Forelimb muscle (tissue), 1 donor: ENCODE measurements at places on chromosomes 6 and 20. TPM values are rescaled to one million over a fixed set of nuclear protein-coding genes. Genes with fewer than 3 reads are reported as not detected.

- no peak for DNase-seq
Observed at GRCh38 chr20:47319517-47320252, 36.8 kb downstream of the ZMYND8 start.

CD109 gene
- polyA plus RNA-seq, result 12.7 TPM

DNA sequence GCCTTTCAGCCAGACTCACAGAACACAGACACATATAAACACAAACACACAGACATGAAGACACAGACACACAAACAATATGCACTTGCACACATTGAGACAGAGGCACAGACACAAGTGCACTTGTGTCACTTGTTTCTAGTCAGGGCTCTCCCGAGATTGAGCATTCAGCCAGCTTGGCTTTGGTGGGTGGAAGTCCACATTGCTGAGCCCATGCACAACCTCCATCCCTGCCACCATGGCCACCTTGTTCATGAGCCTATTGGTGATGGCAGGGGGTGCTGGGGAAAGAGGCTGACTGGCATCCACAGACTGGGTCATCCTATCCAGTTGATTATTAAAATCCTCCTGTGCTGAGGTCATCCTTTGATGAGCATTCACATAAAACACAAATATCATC lies 11.5 kb upstream of the CST7 start:
- DNase-seq, result no peak

- DNase-seq, result no peak
Observed at GRCh38 chr20:3894796-3895195, 5.6 kb downstream of the PANK2 start.

GRCh38 chr6:5229356-5229755 lies 31.4 kb downstream of the LYRM4 start:
- DNase-seq, result no peak

DNA sequence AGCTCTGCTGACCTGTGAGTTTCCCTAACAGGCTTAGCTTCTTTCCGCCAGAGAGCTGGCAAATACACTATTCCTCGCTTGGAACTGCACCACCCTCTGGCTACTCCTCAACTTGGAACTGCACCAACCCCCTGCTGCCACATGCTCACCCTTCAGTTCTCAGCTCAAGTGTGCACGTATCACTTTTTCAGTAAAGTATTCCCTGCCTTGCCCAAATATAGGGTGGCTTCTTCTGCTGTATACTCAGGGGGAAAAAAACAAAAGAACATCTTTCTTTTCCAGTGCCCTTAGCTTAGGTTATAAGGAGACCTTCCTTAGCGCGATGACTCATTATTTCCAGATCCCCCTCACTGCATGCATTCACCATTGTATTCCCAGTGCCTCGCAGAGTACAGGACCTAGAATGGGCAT lies 21.2 kb downstream of the GNAS-AS1 start:
- no peak for DNase-seq

DNA sequence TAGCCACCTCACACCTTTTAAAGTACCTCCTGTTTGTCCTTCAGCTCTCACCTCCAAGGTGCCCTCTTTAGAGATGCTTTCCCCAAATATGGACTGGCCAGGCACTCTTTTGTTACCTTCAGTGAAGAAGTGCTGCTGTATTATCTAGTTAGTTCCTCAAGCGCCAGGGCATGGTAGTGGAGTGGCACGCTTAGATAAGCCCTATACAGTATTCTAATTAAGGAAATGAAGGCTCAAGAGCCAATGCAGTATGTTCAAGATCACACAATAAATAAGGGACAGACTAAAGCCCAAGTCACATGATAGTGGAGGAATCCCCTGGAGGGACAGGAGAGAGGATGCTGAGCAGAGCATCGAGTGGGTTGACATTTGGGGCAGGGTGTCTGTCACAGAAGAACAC lies 28.5 kb upstream of the GFOD1 start:
- DNase-seq, result no peak

TCP11 gene
- polyA plus RNA-seq, result 0.27 TPM

DNA sequence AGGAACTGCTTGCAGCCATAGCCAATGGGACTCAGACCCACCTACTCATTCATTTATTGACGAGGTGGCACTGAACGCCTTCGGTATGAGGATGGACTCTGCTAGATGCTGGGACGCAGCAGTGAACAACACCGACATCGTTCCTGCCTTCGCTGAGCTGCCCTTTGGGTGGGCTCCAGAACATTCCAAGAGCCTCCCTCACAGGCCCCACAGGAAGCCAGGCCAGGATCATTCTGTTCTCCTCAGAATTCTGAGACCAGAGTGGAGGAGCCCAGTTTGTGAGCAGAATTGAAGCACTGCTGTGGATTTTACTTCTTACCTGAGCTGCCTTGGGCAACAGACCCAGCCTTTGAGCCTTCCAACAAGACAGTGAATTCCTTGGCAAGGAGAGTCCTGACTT lies 82.1 kb downstream of the KCNB1 start:
- DNase-seq, result no peak

- DNase-seq, result no peak
Observed at GRCh38 chr20:4067600-4068261, 52.4 kb upstream of the RNF24 start.

CRISP2 gene
- polyA plus RNA-seq, result not detected

DNA sequence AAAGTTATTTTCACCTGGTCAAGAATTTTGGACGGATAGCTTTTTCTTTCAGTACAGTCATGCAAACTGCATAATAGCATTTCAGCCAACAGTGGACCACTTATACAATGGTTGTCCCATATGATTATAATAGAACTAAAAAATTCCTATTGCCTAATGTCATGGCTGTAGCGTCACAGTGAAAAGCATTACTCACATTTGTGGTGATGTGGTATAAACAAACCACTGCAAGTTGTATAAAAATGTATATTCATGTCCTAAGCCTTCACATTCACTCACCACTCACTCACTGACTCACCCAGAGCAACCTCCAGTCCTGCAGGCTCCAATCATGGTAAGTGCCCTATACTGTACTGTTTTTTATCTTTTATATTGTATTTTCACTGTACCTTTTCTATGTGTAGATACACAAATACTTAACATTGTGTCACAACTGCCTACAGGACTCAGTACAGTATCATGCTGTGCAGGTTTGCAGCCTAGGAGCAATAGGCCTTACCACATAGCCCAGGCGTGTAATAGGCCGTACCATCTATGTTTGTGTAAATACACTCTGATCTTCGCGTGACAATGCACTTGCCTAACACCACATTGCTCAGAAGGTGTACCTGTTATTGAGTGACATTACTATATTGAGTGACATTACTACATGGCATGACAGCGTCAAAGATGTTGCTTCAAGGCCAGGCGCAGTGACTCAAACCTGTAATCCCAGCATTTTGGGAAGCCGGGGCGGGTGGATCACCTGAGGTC lies 17.9 kb downstream of the ABHD12 start:
- no peak for DNase-seq

- no peak for DNase-seq
Observed at GRCh38 chr20:63295846-63296245, 2.9 kb downstream of the COL20A1 start.

DNA sequence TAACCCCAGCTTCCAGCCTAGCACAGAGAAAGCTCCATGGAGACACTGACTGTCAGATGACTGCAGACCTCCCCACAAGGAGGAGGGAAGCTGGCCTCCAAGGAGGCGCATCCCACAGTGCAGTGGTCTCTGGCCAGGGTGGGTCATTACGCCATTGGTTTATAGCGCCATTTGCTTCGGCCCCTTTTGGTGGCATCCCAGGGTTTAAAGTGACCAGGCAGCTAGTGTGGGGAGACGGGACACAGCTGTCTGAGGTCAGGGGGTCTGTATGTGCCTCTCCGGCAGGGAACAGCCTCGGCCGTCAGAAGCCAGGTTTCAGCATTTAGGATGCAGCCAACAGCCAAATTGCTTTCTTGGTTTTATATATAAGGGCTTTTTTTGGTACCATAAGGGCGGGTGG lies 15.8 kb upstream of the PMEPA1 start:
- DNase-seq, result no peak

- no peak for DNase-seq
Observed at GRCh38 chr6:93453956-93454355, 34.6 kb upstream of the EPHA7 start.

- no peak for DNase-seq
Observed at GRCh38 chr6:139425780-139426179, 51.3 kb upstream of the CITED2 start.

- DNase-seq, result no peak
Observed at GRCh38 chr20:32338665-32339064, 19.5 kb upstream of the ASXL1 start.

DNA sequence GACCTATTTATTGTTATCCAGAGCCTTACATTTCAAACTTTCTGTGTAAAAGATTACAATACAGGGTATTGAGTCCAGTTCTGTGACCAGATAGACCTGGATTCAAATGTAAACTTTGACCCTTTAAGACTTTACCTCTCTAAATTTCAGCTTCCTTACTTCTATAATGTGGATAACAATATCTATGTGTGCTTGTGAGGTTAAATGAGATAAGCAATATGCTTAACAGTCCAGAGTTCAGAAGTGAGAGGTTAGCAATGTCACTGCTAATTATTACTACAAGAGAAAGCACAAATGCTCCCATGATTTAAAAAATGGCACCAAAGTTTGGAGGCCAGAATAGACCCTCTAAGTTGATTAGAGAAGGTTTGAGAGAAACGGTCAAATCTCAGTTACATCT lies 27.5 kb downstream of the EPB41L2 start:
- no peak for DNase-seq

CSNK2A1 gene
- polyA plus RNA-seq, result 107 TPM

BHLHE23 gene
- polyA plus RNA-seq, result not detected

SLC17A1 gene
- polyA plus RNA-seq, result not detected

SLC35F1 gene
- 1.5 TPM for polyA plus RNA-seq

DNA sequence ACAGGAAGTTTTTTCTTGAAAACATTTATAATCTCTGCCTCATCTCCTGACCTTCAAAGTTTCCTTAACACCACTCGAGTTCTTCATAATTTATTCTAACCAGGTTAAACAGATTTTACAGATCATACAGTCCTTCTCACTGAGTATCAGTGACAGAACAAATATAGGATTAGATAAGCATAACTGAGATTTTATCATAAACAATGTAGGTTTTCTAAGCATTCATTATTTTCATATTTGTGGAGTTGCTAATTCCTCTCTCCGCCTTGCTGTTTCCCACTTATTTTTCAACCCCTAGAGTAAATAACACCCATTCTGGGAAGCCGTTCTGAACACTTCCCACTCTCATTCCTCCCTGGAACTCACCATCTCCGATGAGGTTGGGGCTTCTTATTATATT lies 229.9 kb downstream of the HACE1 start:
- no peak for DNase-seq

GRCh38 chr6:89467437-89467836 lies 34.5 kb downstream of the ANKRD6 start:
- no peak for DNase-seq

DNA sequence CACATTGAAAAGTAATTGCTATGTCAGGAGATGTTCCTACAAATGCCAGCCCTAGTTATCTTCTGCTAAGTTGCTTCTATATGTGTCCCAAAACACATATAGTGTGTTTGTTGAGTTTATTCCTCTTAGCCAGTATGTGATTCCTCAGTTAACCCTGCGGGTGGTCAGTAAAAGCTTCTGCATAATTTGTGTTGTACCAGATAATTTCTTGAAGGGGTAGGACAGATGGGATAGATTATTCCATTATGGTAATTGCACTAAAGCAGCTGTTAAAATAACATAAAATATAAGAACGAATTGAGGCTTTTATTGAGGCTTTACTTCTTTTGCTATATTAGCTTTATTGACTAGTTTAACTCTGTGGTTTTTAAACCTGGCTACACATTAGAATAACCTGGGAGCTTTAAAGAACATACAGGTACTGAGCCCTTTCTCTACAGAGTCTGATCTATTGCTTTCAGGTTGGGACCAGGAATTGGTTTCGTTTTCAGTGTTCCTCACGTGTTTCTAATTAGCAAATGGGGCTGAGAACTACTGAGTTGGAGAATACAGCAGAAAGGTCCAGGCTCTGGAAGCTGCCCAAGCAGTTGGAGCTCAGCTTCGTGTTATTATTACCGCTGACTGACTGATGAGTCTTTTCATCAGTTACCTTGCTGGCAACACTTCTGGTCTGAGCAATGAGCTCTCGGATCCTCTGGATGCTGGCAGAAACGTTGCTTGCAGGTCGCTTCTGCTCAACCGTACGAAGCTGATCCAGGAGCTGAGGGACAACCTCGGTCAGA lies 56.9 kb downstream of the FAM229B start:
- DNase-seq, result no peak

ULBP1 gene
- polyA plus RNA-seq, result 0.28 TPM

ADGRB3 gene
- 0.76 TPM for polyA plus RNA-seq

DNA sequence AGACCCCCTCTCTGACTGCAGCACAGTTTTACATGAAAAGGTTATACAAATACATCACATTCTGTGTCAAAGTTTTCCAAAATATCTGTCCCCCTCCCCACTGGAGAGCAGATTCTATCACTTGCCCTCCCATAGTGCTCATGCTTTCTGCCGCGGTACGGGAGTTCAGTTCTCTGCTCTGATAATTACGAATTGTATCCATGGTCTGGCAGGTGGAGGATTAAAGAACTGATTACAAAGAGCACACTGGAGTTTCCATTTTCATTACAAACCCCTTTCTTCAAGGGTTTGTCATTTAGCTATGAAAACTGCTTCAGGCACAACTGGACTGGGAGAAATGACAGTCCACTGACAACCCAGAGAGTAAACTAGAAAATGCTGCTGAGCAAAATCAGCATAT lies 166.0 kb downstream of the PDSS2 start:
- DNase-seq, result no peak

GRCh38 chr6:119327810-119328209 lies 21.8 kb downstream of the MAN1A1 start:
- DNase-seq, result no peak

SLC29A1 gene
- polyA plus RNA-seq, result 86.2 TPM

DNA sequence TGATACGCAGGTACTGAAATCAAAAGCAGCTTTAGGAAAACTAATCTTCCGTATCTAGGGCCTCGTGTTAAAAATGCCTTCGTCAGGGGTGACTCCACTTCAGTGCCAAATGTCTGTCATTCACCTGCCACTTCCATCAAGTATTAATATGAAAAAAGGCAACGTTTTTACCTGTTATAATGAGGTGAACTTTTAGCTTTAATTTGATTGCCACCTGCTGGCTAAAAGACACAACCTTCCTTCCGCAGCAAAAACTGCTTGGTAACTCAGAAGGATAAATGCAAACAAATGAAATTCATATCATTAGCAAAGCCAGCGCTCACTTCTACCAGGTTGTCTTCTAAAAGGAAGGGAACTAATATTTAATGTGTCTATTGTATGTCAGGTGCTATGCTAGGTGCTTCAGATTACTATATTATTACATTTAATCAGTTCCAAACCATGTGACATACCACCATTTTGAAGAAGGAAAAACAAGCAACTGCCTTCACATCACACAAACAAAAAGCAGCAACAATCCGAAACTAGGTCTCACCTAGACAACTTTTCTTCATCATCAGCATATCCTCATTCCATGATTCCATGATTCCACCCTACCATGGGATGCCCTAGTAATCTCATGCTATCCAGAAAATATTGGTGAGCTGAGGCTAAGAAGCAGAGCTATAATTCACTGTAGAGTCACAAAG lies 20.6 kb upstream of the ARHGAP18 start:
- no peak for DNase-seq

GRCh38 chr20:36796117-36796516 lies 22.6 kb upstream of the DSN1 start:
- no peak for DNase-seq

- no peak for DNase-seq
Observed at GRCh38 chr6:117613920-117614560, 11.7 kb upstream of the GOPC start.

CALHM4 gene
- not detected for polyA plus RNA-seq

- DNase-seq, result no peak
Observed at GRCh38 chr6:165990216-165990615, 177.4 kb downstream of the TBXT start.
